ENCODE measurements at places on chromosomes 13 and 19.
A peak's percentile ranks its signal among the peaks of the same experiment; 100 is the strongest.

DNA sequence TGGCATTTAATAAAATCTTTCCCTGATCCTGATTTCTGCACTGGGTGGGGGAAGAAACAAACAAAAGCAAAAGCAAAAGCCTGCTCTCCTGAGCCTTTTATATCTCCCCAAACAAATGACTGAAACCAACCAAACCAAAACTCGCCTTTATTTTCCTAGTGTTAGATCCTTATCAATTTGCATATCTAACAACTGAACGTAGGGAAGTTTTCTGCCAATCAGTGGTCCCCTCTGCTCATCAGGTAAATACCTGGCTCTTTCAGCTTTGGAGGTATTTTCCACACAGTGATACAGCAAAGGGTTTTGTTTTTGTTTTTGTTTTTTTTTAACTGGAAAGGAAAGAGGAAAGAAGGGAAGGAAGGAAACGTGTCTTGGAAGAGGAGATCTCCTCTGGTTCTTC is 3.3 kb downstream of the AMER2 start:
- no peak for DNase-seq

- peak; percentile 19 for DNase-seq
These were observed 716.4 kb downstream of the PCDH9 start for GRCh38 chr13:66513728-66514127.

DNA sequence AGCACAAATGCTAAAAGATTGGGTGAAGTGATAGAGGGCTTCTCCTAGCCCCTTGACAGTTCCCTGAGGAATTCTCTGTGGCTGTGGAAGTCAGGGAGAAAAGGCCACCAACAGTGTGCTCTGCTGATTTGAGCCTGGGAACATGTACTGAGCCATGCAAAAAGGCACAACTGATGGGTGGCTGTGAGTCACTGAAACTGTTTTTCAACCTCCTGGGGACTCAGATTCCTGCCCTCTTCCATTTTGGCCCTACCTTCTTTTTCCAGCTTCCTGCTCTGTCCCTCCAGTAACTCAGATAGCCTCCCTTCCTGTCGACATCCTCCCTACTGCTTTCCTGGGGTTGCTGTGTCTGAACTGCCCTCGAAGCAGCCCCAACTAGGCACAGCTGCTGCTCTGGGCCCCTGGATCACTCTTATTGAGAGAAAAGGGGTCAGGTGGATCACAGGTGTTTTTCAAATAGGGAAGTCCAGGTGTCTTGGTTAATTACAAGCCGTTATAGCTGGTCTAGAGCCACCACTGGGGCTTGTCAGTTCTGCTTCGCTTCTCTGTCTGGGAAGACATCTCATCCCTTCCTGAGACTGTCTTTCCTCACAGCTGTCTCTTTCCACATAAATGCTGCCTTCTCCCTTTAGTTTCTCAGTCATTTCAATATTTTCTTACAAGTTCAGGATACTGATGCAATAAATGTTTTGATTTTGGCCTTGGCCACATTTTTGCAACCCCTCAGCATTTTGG is 13.7 kb downstream of the FAM124A start:
- no peak for DNase-seq

- no peak for DNase-seq
These were observed 1.7 kb upstream of the FBXW9 start for GRCh38 chr19:12698138-12698537.

- no peak for DNase-seq
These were observed 233.7 kb upstream of the IPO5 start for GRCh38 chr13:97719736-97720135.

GRCh38 chr13:113442354-113442984 is 10.8 kb downstream of the ADPRHL1 start:
- no peak for DNase-seq

- no peak for DNase-seq
These were observed 4.7 kb upstream of the ZNF428 start for GRCh38 chr19:43623889-43624670.

- DNase-seq = no peak
These were observed 3.3 kb downstream of the FCGRT start for GRCh38 chr19:49515767-49516166.

GRCh38 chr13:109274188-109274821 is 512.1 kb downstream of the IRS2 start:
- DNase-seq = no peak

DNA sequence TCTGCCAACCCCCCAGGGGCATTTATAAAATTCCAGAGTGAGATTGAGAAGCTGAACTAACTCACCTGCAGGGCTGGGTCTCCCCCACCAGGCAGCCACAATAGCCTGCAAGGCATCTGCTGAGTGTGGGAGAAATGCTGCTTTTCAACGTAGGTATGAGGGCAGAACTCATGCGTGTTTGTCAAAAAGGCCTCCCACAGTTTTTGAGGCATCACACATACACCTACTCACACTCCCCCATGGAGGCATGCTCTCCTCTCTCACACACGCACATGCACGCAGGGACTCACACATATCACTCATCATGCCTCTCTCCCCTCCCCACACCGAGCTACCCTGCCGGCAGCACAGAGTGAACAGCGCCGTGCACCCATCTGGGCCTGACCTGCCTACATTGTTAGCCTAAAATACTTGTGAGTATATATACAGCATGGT is 390.5 kb downstream of the FGF9 start:
- DNase-seq = no peak

DNA sequence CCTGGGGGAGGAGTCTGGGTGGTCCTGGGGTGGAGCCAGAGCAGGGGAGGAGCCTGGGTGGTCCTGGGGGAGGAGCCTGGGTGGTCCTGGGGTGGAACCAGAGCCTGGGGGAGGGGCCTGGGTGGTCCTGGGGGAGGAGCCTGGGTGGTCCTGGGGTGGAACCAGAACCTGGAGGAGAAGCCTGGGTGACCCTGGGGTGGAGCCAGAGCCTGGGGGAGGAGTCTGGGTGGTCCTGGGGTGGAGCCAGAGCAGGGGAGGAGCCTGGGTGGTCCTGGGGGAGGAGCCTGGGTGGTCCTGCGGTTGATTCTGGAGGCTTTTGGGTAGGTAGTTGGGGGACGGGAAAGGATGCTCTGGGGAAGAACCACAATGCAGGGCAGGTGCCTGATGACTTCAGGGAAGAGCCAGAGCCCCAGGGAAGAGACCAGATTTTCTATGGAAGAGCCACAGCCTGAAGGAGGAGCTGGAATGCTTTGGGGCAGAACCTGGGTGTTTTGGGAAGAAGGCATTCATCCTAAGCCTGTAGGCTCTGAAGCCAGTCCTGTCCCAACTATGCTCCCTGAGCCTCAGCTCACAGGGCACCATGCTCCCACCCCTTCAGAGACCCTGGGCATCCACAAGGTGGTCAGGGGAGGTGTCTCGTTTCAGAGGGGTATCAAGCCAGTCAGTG is 15.0 kb downstream of the MRPS12 start:
- no peak for DNase-seq

- DNase-seq = peak; percentile 83
These were observed at the start of gene RHPN2 for GRCh38 chr19:33064792-33065550. Gene RHPN2, minus strand, starts transcription at chr19:33064888. Its CDS starts 36 bp downstream, at chr19:33064852.

DNA sequence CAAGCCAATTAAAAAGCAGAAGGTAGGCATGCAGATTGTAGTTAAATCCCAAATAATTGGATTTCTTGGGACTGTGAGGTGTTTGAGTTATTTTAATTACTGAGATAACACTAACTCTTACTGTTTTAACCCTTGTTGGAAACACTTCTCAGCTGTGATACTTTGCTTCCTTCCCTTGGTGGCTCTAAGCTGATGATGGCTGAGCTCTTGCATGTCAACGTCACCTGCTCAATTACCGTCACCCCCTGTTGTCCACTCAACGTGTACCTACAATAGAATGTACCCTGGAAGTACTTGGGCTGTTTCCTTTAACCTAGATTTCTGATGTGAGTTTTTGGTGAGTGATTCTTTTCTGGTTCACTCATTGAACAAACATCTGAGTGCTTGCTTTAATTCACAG is 303.4 kb downstream of the SLC7A1 start:
- DNase-seq = no peak

GRCh38 chr13:114019367-114019766 is 45.5 kb upstream of the C13orf46 start:
- DNase-seq = no peak

- DNase-seq = peak; percentile 93
These were observed 41.8 kb upstream of the ZNF429 start for GRCh38 chr19:21463449-21464105.

- DNase-seq = no peak
These were observed 116.7 kb upstream of the GJB6 start for GRCh38 chr13:20348645-20349408.

DNA sequence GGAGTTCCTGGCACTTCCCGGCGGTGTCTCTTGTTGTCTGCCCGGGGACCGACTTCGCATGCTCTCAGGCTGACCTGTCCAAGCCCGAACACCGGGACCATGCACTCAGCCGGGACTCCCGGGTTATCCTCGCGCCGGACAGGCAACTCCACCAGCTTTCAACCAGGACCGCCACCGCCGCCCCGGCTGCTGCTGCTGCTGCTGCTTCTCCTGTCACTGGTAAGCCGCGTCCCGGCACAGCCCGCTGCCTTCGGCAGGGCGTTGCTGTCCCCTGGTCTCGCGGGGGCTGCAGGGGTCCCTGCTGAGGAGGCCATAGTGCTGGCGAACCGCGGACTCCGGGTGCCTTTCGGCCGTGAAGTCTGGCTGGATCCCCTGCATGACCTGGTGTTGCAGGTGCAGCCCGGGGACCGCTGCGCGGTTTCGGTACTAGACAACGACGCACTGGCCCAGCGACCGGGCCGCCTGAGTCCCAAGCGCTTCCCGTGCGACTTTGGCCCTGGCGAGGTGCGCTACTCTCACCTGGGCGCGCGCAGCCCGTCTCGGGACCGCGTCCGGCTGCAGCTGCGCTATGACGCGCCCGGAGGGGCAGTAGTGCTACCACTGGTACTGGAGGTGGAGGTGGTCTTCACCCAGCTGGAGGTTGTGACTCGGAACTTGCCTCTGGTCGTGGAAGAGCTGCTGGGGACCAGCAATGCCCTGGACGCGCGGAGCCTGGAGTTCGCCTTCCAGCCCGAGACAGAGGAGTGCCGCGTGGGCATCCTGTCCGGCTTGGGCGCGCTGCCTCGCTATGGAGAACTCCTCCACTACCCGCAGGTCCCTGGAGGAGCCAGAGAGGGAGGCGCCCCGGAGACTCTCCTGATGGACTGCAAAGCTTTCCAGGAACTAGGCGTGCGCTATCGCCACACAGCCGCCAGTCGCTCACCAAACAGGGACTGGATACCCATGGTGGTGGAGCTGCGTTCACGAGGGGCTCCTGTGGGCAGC is 661 bp downstream of the FREM2 start:
- peak; percentile 47 for DNase-seq

GRCh38 chr19:34366738-34367623 is 2.0 kb downstream of the GPI start:
- DNase-seq = no peak

DNA sequence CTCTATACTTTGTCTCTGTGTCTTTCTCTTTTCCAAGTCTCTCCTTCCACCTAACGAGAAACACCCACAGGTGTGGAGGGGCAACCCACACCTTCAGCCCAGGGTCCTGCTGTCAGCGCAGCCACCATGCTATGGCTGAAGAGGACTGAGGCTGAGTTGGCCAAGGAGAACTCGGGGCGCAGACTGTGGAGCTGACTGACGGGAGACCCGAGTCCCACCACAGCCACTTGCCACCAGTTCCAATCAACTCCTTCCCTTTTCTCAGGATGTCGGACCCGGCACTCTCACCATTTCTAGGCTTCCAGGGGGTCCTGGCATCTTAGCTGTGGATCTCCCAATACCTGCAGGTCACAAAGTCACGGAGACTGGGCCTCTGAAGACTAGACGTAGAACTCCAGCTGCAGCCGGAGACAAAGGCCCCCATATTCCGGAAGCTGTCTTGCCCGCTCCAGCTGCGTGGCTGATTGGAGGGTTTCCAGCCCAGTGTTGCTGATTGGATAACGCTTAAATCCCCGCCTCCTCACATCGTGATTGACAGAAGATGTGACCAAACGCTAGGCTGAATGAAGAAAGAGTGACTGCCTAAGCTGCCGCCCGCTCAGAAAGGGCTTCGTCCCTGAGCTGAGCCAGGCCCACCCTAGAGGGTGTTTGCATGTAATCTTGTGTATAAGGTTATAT is 63.6 kb downstream of the ZNF429 start:
- peak; percentile 93 for DNase-seq

GRCh38 chr13:30396434-30397075 is 25.7 kb upstream of the UBE2L5 start:
- no peak for DNase-seq

DNA sequence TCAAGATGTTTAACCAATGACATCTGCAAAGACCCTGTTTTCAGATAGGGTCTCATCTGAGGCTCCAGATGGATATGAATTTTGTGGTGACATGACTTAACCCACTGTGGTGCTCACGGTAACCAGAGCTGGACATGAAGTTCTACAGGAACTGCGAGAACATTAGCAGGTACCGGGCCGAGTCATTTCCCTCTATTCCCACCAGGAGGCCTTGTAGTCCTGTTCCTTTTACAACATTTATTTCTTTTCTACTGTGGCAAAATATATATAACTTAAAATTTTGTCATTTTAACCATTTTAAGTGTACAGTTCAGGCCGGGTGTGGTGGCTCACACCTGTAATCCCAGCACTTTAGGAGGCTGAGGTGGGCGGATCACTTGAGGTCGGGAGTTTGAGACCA is 7.6 kb upstream of the TSPAN16 start:
- no peak for DNase-seq

DNA sequence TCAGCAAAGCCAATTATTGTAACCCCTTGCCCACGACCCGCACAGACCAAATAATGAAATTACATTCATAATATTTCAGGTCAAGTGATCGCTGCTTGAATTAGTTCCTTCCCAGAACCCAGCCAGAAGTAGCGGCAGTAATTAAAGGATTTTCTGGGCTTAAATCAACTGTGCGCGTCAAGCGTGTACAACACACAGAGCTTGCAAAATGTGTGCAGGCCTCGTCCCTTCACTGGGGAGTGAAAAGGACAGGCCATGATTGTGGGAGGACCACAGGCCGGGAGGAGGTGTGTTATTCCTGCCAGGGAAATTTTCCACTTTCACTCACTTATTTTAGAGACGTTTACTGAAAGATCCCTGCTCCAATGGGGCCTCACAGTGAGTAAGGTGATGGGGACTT is 84.9 kb downstream of the CHST8 start:
- DNase-seq = no peak

GRCh38 chr19:7699417-7700401 is 2.2 kb downstream of the FCER2 start:
- no peak for DNase-seq

DNA sequence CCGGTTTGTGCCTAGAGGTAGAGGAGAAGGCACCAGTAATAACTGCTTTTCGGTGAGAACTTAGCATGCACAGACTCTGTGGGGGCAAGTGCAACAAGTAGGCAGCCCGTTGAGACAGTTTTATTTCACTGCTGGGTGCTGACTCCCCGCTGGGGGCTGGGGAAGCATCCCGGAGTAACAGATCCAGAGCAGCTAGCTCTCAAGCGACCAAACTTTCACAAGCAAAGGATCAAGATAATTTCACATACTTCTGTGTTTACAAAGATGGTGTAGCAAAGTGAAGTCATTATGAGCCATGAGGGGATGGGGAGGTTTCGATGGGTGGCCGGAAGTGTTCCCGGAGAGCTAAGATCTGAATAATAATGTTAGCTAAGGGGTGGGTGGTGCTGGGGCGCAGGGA is 2.8 kb downstream of the NACC1 start:
- no peak for DNase-seq

DNA sequence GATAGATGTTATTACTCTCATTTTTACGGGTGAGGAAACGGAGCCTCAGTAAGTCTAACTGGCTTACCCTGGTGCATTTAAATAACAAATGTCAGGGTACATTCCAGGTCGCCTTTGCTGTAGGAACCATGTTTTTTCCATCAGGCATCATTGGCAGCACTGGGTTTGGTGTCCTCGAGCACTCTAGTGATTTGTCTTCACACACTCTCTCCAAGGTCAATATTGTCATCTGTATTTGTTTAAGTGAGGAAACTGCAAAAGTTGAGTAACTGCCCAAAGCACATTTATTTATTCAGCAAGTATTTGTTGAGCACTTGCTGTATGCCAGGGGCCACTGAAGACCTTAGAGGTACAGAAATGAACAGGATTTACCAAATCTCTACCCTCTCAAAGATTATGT is 78.6 kb downstream of the DCT start:
- DNase-seq = no peak

Measured in kidney (tissue), 22 donors.